ENCODE measurements at places on chromosomes 11 and 22.

DNA sequence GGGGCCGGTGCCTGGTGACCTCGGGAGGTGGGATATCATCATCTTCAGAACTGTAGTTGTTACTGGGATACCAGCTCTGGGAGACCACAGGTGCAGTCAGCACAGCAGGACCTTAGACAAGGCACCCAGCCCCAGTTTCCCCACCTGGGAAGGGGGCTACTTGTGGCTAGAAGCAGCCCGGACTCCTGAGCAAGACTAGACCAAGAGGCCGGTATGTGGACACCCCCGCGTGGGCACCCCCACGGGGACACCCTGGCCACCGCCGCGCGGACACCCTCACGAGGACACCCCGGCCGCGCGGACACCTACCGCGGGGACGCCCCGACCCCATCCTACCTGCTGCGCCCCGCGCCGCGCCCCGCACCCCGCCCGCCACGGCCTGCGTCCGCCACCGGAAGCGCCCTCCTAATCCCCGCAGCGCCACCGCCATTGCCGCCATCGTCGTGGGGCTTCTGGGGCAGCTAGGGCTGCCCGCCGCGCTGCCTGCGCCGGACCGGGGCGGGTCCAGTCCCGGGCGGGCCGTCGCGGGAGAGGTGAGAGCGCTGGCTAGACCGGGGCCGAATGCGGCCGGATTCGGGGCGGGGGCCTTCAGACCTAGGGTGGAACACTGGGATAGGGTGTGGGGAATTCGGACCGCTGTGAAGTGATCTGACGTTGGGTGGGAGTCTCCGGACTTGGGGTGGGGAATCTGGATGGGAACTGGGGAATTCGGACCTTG lies at the start of the genes COMT and TXNRD2:
Gene COMT (plus strand): TSS at position 408 of the 718 bp plus-strand sequence. CDS start 20,755 bp downstream, outside the sequence.
Gene TXNRD2 (minus strand): TSS at position 454 of the 718 bp plus-strand sequence. CDS start 15 bp downstream, at position 439.
- DNase-seq: peak; percentile 43

DNA sequence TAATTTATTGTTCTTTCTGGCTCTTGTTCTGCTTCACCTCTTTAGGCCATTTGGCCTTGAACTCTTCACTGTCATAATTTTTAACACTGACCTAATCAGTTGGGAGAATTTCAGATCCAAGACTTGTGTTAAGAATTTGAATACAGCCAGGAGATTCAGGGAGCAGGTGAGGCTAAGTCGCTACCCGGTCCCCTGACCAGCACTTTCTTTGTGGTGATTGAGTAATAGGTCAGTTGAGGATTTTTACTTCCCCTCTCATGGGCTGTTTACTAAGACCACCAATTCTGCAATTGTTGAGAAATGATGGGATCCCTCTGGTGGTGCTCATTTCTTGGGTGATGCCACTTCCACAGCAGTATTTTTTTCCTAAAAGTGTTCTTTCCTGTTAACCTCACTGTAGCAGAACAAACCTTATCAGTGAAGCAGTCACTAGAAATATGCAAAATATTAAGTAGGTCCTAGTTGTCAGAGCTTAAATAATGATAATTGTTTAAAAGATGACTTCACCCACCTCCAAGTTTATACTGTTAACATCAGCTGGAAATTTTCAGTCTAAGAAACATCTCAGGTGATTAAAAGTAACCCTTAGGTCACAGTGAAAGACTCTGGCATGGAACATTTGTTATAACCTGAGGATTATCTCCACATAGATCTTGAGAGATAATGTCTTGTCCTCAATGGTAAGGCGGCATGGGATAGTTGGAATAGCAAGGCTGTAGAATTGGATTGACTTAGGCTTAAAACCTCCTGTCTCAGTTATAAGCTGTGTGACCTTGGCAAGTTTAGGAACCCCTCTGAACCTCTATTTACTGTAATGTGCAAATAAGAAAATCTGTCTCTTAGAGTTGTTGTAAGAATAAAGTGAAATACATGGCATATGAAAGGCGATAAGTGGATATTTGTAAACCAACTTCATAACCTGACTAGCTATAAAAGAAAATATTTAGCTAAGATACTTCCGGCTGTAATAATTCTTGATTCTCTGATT lies 41.3 kb downstream of the POLD3 start:
- DNase-seq: no peak

- no peak for DNase-seq
Measured at GRCh38 chr22:21796863-21797262, 61.3 kb upstream of the YPEL1 start.

DNA sequence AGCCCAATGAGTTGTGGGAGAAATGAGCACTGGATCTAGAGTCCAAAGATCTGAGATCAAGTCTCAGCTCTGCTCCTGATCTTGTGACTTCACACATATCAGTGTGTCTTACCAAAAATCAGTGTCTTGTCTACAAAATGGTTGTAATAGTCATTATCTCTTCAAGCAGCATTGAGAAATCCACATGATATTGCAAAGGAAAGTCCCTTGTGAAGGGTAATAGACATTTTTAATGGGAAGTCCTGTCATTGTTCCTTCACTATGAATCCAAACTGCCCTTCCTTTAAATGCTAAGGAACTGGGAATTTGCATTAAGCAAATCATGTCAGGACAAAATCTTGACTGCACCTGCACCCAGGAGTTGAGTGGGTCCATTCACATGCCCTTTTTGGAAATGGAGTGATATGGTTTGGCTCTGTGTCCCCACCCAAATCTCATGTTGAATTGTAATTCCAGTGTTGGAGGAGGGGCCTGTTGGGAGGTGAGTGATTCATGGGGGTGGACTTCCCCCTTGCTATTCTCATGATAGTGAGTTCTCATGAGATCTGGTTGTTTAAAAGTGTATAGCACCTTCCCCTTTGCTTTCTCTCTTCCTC lies 51.1 kb downstream of the COMMD9 start:
- DNase-seq: no peak

GRCh38 chr22:30919973-30920372 lies 48.6 kb downstream of the MORC2 start:
- DNase-seq: no peak

DNA sequence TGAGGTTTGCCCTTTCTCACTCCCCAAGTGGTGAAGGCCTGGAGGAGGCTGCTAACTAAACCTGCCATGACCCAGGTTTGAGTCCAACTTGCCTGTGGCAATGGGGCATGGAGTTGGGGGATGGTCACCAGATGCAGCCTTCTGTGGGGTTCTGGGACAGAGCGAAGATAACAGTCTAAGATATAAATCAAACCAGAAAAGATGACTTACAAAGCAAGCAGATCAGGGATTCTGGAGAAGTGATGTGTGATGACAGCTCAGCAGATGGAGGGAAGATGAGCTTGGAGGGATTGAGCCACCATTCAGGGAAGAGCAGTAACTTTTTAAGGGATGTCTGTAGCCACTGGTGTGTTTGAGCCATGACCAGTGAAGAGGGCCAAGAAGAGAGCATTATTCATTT lies 63.6 kb downstream of the MTNR1B start:
- DNase-seq: no peak

DNA sequence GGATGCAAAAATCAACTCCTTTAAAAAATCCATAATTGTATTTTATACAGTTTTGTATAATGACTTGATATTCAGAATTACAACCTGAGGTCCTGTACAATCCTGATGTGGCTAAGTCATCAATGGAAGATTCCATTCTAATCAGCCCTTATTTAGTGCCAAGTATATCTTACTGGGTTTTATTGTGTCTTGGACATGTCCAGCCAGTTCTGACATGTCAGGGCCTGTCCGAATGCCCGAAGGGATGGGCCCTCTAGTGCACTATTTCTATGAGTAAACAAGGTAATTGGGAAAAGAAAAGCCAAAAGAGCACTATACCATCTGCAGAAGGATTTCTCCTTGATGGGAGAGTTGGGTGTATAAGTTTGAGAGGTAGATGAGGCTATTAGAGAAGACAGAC lies 412.9 kb downstream of the METTL15 start:
- no peak for DNase-seq

GRCh38 chr11:44766972-44767278 lies 40.2 kb downstream of the TSPAN18 start:
- DNase-seq: no peak

DNA sequence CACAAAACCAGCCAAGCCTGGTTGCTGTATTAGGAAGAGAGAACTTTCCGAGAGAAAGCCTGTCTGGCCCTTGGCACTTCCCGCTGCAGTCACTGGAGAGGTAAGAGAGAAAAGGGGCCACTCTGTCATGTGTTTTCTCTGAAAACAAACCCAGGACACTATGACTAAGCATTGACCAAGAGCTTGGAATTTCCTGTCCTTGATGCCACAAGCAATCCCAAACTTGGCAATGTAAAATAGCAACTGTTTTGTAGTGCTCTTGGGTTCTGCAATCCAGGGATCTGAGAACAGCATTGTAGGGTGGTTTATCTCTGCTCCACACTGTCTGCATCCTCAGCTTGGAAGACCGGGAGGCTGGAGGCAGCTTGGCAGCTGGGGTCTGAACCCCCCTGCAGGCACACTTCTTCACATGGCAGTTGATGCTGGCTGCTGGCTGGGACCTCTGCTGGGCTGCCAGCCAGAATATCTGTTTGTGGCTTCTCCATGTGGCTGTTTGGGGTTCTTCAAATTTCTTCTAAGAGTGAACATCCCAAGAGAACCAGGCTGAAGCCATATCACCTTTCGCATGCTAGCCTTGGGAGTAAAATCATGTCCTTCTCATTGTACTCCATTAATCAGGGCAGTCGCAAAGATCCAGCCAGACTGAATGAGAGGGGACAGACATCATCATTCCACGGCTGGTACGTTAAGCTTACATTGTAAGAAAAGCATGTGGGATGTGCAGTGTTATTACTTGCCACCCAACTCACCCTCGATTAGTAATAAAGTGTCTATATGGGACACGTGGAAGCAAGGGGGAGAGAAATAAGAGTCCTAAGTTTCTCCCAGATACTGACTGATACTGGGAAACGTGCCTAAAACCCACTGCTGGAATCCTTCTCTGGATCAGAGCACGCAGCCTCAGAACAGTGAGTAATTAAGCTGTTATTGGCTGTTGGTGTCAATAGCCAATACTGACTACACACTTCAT lies 537.4 kb upstream of the B3GAT1 start:
- no peak for DNase-seq

GRCh38 chr11:64862987-64863390 lies 15.4 kb downstream of the EHD1 start:
- no peak for DNase-seq

DNA sequence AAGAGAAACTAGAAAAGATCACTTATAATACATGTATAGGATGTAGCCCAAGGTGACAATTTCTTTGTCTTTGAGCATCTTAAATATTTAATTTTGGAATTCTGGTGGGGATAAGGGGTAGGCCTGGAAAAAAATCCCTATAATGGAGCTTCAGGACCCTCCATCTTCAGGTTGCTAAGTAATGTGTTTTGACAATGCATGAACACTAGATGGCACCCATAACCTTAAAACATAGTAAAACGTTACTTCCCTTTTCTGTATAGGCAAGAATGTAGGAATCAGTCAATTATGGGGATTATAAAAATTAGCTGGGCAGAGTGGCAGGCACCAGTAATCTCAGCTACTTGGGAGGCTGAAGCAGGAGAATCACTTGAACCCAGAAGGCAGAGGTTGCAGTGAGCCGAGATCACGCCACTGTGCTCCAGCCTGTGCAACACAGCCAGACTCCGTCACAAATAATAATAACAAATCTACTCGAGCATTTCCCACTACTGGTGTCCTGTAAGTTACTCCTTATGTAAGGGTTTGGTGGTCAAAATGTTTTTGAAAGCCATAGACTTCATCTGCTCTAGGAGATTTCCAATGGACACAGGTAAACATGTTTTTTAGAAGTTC lies 541.9 kb upstream of the CCDC90B start:
- DNase-seq: no peak

GRCh38 chr11:70491696-70492472 lies 93.6 kb downstream of the CTTN start:
- no peak for DNase-seq

DNA sequence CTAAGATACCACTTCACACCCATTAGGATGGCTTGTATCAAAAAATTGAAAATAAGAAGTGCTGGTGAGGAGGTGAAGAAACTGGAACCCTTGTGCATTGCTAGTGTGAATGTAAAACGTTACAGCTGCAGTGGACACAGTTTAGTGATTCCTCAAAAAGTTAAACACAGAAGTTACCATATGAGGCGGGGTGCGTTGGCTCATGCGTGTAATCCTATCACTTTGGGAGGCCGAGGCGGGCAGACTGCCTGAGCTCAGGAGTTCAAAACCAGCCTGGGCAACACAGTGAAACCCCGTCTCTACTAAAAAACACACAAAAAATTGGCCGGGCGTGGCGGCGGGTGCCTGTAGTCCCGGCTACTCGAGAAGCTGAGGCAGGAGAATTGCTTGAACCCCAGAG lies 43.5 kb downstream of the SGSM3 start:
- no peak for DNase-seq
